ENCODE measurements at places on chromosomes 7 and 10. TPM values are rescaled to one million over a fixed set of nuclear protein-coding genes. Genes with fewer than 3 reads are reported as not detected.

DNA sequence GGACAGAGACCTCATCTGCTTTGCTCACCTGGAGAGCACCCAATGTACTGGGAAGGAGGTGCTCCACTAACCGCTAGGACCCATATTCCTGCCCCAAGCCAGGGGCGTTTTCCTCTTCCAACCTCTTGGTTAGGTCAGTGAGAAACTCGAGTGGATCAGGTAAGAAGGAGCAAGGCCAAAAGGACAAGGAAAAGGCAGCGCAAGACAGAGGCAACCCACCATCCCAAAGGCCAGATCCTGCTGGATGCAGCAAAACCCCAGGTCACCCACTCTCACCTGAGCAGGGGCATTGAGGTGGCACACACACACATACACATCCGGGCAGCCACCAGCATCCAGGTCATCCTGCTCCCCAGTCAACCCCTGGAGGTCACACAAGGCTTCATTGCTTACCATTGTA is 105.1 kb downstream of the GRID1 start:
- no peak overlapping the region for H3K27ac ChIP-seq
- no peaks in the 10 kb centered on the region for H3K36me3 ChIP-seq

DNA sequence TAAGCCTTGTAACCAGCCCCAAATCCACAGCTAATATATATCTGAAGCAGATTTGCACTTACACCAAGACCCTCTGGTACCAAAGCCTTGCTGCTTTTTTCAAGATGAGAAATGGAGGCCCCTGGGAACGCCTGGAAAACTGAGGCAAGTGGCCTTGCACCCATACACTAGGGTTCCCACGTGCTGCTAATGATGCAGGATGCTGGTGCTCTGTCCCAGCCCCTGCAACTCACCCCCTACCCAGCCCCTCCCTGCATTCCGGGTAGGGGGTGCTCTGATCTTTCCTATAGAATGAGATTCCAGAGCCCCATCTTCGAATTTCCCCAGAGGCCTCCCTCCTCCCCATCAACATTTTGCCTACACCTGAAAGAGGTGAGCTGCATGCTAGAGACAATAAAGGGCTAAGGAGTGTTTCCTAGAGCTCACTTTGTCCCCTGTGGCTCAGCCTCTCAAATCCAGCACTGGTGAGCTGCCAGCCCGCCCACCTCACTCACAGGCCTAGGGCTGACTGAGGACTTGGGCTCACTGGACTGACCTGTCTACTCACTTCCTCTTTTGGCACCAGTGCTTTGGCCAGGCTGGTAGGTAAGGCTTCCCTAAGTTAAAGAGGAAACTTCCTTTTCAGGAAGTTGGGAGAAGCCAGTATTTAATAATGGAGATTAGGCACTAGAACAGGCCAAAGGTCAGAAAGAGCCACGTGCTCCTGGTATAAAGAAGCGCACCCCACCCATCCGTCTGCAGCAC is 9.8 kb downstream of the RBP4 start:
- no peak overlapping the region for H3K27ac ChIP-seq
- H3K27me3 ChIP-seq, result no peaks in the 10 kb centered on the region
- peaks cover 3% of the 10 kb centered on the region for H3K4me1 ChIP-seq
- peak; percentile 36 for DNase-seq
- H3K4me3 ChIP-seq, result no peak overlapping the region

DNA sequence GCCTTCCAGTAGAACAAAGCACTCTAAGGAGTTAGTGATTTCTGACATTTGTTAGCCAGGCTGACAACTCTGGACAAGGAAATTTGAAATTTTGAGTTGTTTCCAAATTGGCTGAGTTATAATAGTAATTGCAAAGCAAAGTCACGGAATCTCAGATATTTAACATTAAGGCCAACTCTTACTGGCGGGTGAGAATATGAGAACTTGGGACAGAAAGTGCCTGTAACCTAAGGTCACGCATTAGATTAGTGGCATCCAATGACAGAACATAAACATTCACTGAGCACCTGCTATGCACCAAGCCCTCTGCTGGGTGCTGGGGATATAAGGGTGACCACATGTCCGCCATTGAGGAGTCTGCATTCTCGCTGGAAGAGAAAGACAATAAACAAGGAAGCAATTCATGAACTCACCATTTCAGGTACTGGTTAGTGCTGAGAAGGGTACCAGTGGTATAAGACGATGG is 45.5 kb upstream of the CHST15 start:
- H3K4me1 ChIP-seq, result no peaks in the 10 kb centered on the region
- no peaks in the 10 kb centered on the region for H3K36me3 ChIP-seq
- no peak overlapping the region for H3K4me3 ChIP-seq
- no peak overlapping the region for H3K27ac ChIP-seq

GRCh38 chr7:65475040-65475726 is 101.5 kb downstream of the ZNF92 start:
- H3K27me3 ChIP-seq, result no peaks in the 10 kb centered on the region
- no peak for DNase-seq
- H3K27ac ChIP-seq, result no peak overlapping the region
- H3K4me1 ChIP-seq, result no peaks in the 10 kb centered on the region

DNA sequence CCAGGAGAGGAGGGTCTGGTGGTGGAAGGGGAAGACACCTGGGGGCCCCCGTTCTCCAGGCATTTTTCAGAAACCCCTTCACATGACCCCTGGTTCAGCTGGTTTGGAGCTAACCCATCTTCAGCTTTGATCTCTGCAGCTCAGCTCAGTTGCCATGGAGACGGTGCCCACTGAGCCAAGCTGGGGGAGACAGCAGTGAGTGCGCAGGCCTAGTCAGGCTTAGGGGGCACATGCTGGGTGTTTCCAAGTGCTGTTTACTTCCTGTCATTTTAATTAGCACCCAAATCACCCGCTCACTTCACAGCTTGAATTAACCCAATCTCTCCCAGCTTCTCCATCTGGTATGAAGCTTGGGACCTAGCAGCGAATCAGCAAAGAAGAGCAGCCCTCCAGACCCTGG is 9.0 kb downstream of the SPOCK2 start:
- no peaks in the 10 kb centered on the region for H3K27me3 ChIP-seq
- no peaks in the 10 kb centered on the region for H3K36me3 ChIP-seq
- H3K4me1 ChIP-seq, result no peaks in the 10 kb centered on the region
- no peak for DNase-seq
- H3K4me3 ChIP-seq, result no peak overlapping the region
- H3K27ac ChIP-seq, result no peak overlapping the region

GRCh38 chr10:992467-992866 is 4.2 kb downstream of the GTPBP4 start:
- no peak overlapping the region for H3K4me3 ChIP-seq

DNA sequence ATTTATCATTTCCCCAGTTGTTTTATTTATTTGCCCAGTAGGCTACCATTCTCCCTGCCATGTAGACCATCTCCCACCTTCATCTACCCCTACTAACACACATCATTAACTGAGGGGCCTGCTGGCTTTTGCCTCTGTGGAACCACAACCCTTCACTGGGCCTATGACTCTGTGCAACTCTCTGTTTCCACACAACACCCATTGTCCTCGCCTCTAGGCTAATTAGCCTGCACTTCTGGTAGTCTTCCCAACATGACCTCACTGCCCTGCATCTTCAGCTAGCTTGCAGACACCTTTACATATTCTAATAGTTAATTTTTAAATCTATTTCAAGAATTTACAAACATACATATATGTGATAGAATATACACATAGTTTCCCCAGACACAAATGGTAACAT is 7.5 kb downstream of the ANKIB1 start:
- H3K27ac ChIP-seq, result no peak overlapping the region
- DNase-seq, result no peak
- H3K36me3 ChIP-seq, result no peaks in the 10 kb centered on the region
- H3K4me1 ChIP-seq, result no peaks in the 10 kb centered on the region
- no peak overlapping the region for H3K4me3 ChIP-seq
- H3K27me3 ChIP-seq, result no peaks in the 10 kb centered on the region

ACBD7 gene
- 0.77 TPM for total RNA-seq

GRCh38 chr7:122299624-122300210 is 4.8 kb downstream of the FEZF1 start:
- no peak for DNase-seq
- peaks cover 32% of the 10 kb centered on the region for H3K4me1 ChIP-seq
- H3K36me3 ChIP-seq, result no peaks in the 10 kb centered on the region
- H3K27me3 ChIP-seq, result peaks cover 43% of the 10 kb centered on the region
- no peak overlapping the region for H3K4me3 ChIP-seq

GPER1 gene
- total RNA-seq, result 24.1 TPM

CYP3A4 gene
- not detected for total RNA-seq

VWDE gene
- total RNA-seq, result 0.84 TPM

Measured in upper lobe of left lung (tissue), 6 donors.